ENCODE measurements at places on chromosomes 7 and 10. TPM values are rescaled to one million over a fixed set of nuclear protein-coding genes. Genes with fewer than 3 reads are reported as not detected.

DNA sequence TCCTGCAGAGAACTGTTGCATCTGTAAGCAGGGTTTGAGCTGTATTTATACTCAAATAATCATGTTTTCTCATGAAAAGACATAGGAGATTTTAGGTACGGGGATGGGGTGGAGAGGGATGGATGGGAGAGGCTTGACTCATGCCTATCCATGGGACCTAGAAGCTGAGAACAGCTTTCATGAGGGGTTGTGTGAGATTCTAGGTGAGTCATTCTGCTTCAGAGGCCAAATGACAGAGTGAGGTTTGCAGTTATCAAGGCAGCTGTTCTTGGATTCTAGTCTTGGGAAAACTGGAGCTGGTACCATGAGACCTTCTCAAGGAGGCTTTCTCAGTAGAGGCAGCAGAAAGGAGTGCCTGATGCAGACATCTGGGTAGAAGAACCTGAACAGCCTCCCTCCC, 746.9 kb downstream of the TYW1 start:
- no peaks in the 10 kb centered on the region for H3K27me3 ChIP-seq
- H3K4me3 ChIP-seq = no peak overlapping the region
- DNase-seq = no peak
- H3K27ac ChIP-seq = no peak overlapping the region
- no peaks in the 10 kb centered on the region for H3K4me1 ChIP-seq

CRHR2 gene
- total RNA-seq = not detected

DNA sequence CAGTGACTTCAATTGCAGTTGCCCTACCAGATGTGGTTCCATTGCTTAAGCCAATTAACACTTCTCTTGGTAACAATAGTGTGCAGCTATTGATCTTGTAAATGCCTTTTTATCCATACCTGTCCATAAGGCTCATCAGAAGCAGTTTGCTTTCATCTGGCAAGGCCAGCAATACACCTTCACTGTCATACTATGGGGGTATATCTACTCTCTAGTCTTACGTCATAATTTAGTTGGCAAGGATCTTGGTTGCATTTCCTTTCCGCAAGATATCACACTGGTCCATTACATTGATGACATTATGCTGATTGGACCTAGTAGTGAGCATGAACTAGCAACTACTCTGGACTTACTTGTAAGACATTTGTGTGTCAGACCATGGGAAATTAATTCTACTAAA, 17.7 kb upstream of the ZNF365 start:
- no peak overlapping the region for H3K4me3 ChIP-seq
- no peaks in the 10 kb centered on the region for H3K4me1 ChIP-seq
- H3K27me3 ChIP-seq = no peaks in the 10 kb centered on the region

DNA sequence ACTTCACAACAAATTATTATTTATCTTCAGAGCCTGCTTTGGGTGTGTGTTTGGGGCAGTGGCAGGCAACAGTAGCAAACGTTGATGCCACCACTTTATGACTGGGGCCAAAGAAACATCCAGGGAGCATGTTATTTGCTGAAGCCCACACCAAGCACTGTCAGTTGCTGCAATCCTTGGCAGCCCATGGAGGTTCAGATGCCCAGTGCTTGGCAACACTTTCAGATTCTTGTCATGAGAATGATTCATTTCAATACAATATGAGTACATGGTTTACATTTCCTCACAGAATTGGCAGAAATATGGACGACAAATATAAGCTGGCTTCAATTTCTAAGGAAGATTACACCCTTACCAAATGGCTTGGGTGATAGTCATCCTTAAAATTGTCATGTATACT, 46.5 kb upstream of the GLI3 start:
- DNase-seq = no peak
- no peak overlapping the region for H3K4me3 ChIP-seq
- H3K27ac ChIP-seq = no peak overlapping the region
- peaks cover 17% of the 10 kb centered on the region for H3K4me1 ChIP-seq
- no peaks in the 10 kb centered on the region for H3K36me3 ChIP-seq

Data from progenitor cell of endocrine pancreas (in vitro differentiated cells).